ENCODE measurements at places on chromosomes 12 and 14.

DNA sequence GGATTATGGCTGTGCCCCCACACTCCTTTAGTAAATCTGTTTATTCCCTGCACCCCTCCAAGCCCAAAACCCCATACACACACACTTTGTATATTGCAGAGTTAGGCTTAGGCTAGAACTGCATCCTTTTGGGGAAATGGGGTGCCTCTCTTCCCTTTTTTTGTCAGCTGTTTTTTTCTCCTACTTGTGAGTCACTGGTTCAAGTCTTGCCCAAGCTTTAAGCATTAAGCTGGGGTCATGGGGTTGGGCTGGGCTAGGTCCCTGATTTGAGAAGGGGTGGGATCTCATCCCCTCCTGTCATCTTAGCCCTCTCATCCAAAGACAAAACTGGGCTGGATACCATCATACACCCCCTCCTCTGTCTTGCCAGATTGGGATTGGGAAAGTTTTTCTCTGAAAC lies 1.6 kb downstream of the LRP1 start:
- peak overlapping the region; percentile 61 for H3K4me3 ChIP-seq
- no peak for DNase-seq
- no peaks in the 10 kb centered on the region for H3K36me3 ChIP-seq
- no peak overlapping the region for H3K27ac ChIP-seq
- peaks cover 6% of the 10 kb centered on the region for H3K4me1 ChIP-seq

DNA sequence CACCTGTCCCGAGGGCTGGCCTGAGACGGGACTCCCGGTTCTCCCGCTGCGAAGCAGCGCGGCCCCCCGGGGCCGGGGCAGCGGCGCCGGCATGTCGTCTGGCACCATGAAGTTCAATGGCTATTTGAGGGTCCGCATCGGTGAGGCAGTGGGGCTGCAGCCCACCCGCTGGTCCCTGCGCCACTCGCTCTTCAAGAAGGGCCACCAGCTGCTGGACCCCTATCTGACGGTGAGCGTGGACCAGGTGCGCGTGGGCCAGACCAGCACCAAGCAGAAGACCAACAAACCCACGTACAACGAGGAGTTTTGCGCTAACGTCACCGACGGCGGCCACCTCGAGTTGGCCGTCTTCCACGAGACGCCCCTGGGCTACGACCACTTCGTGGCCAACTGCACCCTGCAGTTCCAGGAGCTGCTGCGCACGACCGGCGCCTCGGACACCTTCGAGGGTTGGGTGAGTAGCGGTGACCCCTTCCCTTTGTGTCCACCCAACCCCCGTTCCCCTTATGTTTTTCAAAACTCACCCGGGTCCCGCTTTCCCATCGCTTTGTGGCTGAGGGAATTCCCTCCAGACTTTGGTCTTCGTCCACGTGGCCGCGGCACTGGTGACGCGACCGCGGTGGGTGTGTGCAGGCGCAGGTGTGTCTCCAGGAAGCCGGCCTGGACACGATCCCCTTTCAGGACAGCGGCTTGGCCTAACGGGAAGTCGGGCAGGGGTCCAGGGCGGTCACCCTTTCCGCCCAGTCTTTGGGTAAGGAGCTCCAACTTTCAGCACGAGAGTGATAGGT lies 826 bp downstream of the PRKCH start:
- peak overlapping the region; percentile 96 for H3K27ac ChIP-seq
- peaks cover 16% of the 10 kb centered on the region for H3K4me1 ChIP-seq

DNA sequence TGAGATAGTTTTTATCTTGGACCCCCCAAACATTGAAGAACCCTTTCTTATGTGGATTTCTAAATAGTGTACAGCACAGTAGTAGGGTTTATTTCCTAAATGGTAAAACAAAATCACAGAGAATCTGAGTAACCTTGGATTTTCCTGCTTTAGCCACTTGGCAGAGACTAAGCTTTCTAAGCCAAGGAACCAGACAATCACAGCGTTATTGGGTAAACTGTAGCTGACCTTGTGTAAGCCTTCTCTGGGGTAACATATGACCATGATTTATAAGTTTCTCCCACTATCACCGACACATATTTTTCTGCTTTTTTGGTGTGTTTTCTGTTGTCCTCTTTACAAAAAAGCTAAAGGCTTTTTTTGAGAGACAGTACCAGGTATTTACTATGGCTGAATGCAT lies 136.3 kb upstream of the PZP start:
- peaks cover 41% of the 10 kb centered on the region for H3K4me1 ChIP-seq
- H3K27ac ChIP-seq, result no peak overlapping the region
- H3K36me3 ChIP-seq, result peaks cover 18% of the 10 kb centered on the region
- no peak for DNase-seq
- H3K27me3 ChIP-seq, result no peaks in the 10 kb centered on the region

- H3K4me3 ChIP-seq, result no peak overlapping the region
- no peaks in the 10 kb centered on the region for H3K4me1 ChIP-seq
- H3K36me3 ChIP-seq, result no peaks in the 10 kb centered on the region
- no peak overlapping the region for H3K27ac ChIP-seq
Observed at GRCh38 chr12:88733008-88733407, 152.7 kb upstream of the KITLG start.

- H3K27me3 ChIP-seq, result no peaks in the 10 kb centered on the region
- no peak for DNase-seq
Observed at GRCh38 chr14:92984896-92985295, 61.9 kb downstream of the CHGA start.

GRCh38 chr14:92930737-92931602 lies 8.0 kb downstream of the CHGA start:
- no peaks in the 10 kb centered on the region for H3K4me1 ChIP-seq
- H3K27me3 ChIP-seq, result no peaks in the 10 kb centered on the region
- no peak for DNase-seq
- H3K36me3 ChIP-seq, result no peaks in the 10 kb centered on the region

- no peak overlapping the region for H3K27ac ChIP-seq
- H3K4me1 ChIP-seq, result no peaks in the 10 kb centered on the region
- no peaks in the 10 kb centered on the region for H3K27me3 ChIP-seq
- H3K4me3 ChIP-seq, result no peak overlapping the region
Observed at GRCh38 chr12:19819231-19819630, 379.9 kb downstream of the AEBP2 start.

DNA sequence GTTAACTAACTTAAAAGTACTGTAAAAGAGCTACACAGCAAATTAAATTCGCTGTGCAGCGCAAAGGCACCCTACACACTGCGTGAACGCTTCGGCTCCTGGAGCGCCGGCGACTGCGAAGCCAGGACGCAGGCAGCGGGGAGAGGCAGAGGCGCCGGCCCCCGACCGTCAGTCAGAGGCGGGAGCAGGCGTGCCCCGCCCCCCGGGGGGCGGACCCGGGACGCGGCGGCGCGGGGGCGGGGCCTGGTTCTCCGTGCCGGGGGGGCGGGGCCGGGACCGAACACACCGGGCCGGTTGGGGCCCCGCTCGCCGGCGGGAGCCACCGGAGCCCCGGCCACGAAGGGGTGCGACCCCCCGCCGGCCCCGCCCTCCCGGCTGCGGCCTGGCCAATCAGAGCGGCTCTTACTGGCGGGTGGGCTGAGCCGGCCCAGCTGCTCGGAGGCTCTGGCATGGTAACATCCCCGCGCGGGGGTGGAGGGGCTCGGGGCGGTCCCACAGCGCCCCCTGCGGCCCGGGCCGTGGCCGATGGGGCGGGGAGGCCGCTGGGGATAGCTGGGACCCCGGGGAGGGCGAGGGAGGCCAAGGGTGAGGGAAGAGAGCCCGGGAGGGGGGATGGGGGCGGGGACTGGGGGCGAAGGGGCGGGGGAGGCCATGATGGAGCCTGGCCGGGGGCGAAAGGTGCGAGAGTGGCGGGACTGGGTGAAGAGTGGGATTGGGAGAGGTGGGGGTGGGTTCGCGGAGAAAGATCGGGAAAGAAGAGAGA lies at the start of gene PRPF40B:
TSS of gene PRPF40B (plus strand) at position 420 of the 763 bp plus-strand sequence. CDS start at position 450, 30 bp downstream.
- H3K36me3 ChIP-seq, result no peaks in the 10 kb centered on the region
- peaks cover 28% of the 10 kb centered on the region for H3K27me3 ChIP-seq
- peak; percentile 92 for DNase-seq
- H3K27ac ChIP-seq, result peak within 1 kb of the TSS; percentile 82

GRCh38 chr14:78425330-78425729 lies 255.2 kb downstream of the NRXN3 start:
- H3K4me3 ChIP-seq, result no peak overlapping the region
- H3K4me1 ChIP-seq, result peaks cover 3% of the 10 kb centered on the region
- no peak overlapping the region for H3K27ac ChIP-seq
- DNase-seq, result no peak
- H3K27me3 ChIP-seq, result peaks cover 4% of the 10 kb centered on the region
- no peaks in the 10 kb centered on the region for H3K36me3 ChIP-seq

GRCh38 chr14:72318648-72319047 lies 386.4 kb downstream of the RGS6 start:
- peaks cover 35% of the 10 kb centered on the region for H3K27me3 ChIP-seq
- DNase-seq, result no peak
- H3K36me3 ChIP-seq, result peaks cover 3% of the 10 kb centered on the region
- peak overlapping the region; percentile 35 for H3K27ac ChIP-seq

DNA sequence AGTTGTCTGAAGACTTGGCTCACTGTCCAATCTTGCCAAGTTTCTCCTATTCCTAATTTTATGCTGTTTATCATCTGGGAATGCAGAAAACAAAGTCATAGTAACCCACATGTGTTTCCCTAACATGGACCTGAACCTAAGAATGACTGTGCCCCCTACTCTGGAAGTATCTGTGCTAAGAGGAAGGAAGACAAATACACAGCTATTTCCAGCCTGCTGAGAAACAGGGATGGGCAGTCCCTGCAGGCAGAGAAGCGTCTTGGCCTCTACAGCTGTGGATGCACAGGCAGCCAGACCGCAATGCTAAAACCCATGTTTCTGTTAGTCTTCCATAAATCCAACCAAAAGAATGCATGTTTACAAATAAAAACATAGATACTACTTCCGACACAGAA lies 56.2 kb downstream of the DUSP16 start:
- no peak overlapping the region for H3K4me3 ChIP-seq
- peaks cover 13% of the 10 kb centered on the region for H3K36me3 ChIP-seq
- H3K27me3 ChIP-seq, result no peaks in the 10 kb centered on the region
- no peak overlapping the region for H3K27ac ChIP-seq

DNA sequence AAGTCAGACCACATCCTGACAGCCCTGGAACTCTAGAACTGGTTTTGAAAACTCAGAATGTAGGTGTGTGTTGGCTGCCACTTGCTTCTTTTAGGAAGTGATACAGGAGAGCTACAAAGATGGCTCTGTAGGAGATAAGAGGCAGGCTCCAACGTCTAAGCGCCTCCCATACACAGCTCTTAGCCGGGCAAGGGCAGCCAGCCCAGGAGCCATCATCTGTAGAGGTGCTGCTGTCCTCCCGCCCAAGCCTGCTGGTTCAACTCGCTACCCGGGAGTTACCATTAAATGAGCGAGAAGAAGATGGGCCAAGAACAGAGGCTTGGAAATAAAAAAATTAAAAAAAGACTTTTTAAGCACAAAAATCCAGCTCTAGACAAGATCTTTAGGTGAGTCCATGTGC lies 61.2 kb upstream of the DIO3 start:
- no peaks in the 10 kb centered on the region for H3K36me3 ChIP-seq
- no peak for DNase-seq
- H3K4me1 ChIP-seq, result no peaks in the 10 kb centered on the region
- no peak overlapping the region for H3K4me3 ChIP-seq

GRCh38 chr14:51845811-51846210 lies 14.6 kb upstream of the GNG2 start:
- no peak for DNase-seq
- H3K4me1 ChIP-seq, result peaks cover 43% of the 10 kb centered on the region
- peak overlapping the region; percentile 64 for H3K4me3 ChIP-seq
- peak overlapping the region; percentile 93 for H3K27ac ChIP-seq

GRCh38 chr12:1814266-1814665 lies 6.1 kb upstream of the LRTM2 start:
- H3K4me3 ChIP-seq, result no peak overlapping the region
- no peaks in the 10 kb centered on the region for H3K4me1 ChIP-seq
- H3K36me3 ChIP-seq, result no peaks in the 10 kb centered on the region
- peaks cover 15% of the 10 kb centered on the region for H3K27me3 ChIP-seq
- H3K27ac ChIP-seq, result no peak overlapping the region

GRCh38 chr14:64951724-64952123 lies 9.2 kb upstream of the GPX2 start:
- no peaks in the 10 kb centered on the region for H3K27me3 ChIP-seq
- H3K4me3 ChIP-seq, result no peak overlapping the region
- peaks cover 6% of the 10 kb centered on the region for H3K4me1 ChIP-seq
- H3K27ac ChIP-seq, result no peak overlapping the region

DNA sequence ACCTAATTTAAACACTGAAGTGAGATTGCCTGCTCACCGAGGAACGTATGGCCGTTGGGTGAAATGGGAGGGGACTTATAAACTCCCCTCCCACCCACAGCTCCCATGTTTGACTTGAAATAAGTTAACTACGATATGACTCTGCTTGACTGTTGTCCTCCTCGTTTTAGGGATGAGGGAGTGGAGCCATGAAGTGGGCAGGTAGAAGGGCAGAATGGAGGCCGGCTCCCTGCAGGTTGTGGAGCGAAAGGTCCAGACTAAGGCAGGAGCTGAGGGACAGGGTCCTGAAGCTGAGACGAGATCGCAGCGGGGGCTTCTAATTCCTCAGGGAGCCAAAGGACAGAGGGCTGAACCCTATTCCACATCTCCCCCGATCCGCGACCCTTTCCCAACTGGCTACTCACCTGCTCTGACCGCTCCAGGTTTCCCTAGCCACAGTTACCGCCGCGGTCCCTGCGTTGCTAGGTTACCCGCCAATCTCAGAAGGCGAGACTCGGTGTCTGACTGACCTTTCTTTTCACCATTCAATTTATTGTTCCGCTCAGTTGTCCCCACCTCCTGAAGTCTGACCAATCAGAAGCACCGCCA lies 577 bp upstream of the TPCN1 start:
- H3K4me3 ChIP-seq, result peak overlapping the region; percentile 93
- DNase-seq, result no peak
- H3K27me3 ChIP-seq, result peaks cover 6% of the 10 kb centered on the region

- H3K4me1 ChIP-seq, result no peaks in the 10 kb centered on the region
- no peaks in the 10 kb centered on the region for H3K27me3 ChIP-seq
- no peak overlapping the region for H3K4me3 ChIP-seq
- peaks cover 7% of the 10 kb centered on the region for H3K36me3 ChIP-seq
- no peak overlapping the region for H3K27ac ChIP-seq
Observed at GRCh38 chr12:122040579-122041386, 19.1 kb downstream of the BCL7A start.

DNA sequence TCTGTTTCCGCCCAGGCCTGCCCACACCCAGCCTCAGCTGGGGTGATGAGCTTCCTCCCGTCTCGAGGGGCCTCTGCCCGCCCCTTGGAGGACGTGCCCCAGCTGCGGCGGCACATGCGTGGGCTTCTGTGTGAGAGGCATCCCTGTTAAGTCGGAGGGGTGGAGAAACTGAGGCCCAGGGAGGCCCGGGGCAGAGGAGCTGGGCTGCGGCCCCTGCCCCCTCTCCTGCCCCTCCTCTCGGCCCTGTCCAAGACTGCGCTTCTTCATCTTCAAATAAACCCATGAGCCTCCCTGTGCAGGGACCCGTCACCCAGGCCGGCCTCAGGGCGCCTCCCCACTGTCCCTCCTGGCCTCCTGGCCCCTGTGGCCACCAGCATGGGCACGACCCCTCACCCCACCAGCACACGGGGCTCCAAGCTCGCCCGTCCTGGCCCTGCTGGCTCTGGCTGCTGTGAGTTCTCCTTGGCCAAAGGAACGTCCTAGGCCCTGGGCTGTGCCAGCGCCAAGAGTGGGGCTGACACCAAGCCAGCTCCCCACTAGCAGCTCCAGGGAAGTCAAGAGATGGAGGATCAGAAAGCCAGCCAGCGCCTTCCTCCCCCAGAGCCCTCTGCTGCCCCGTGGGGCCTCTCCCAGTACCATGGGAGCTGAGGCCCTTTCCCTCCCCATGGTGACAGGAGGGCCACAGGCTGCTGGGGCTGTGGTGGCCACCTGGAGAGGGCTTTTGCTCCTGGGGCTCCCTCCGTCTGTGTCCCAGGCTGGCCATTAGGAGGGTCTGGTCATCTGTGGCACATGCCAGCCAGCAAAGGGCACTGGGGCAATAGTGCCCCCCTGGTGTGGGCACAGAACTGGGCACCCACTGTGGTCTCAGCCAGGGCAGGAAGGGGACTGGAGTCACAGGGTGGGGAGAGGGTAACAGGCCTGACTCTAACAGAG lies 180.4 kb downstream of the KIF26A start:
- no peak overlapping the region for H3K27ac ChIP-seq
- no peak overlapping the region for H3K4me3 ChIP-seq
- no peak for DNase-seq
- no peaks in the 10 kb centered on the region for H3K36me3 ChIP-seq
